Activated naive CD8-positive, alpha-beta T cell treated with anti-CD3 and anti-CD28 coated beads, Interleukin-2, amount 50 U/mL, for 24 hours (primary cell): ENCODE measurements at places on chromosomes 11 and 22.

DNA sequence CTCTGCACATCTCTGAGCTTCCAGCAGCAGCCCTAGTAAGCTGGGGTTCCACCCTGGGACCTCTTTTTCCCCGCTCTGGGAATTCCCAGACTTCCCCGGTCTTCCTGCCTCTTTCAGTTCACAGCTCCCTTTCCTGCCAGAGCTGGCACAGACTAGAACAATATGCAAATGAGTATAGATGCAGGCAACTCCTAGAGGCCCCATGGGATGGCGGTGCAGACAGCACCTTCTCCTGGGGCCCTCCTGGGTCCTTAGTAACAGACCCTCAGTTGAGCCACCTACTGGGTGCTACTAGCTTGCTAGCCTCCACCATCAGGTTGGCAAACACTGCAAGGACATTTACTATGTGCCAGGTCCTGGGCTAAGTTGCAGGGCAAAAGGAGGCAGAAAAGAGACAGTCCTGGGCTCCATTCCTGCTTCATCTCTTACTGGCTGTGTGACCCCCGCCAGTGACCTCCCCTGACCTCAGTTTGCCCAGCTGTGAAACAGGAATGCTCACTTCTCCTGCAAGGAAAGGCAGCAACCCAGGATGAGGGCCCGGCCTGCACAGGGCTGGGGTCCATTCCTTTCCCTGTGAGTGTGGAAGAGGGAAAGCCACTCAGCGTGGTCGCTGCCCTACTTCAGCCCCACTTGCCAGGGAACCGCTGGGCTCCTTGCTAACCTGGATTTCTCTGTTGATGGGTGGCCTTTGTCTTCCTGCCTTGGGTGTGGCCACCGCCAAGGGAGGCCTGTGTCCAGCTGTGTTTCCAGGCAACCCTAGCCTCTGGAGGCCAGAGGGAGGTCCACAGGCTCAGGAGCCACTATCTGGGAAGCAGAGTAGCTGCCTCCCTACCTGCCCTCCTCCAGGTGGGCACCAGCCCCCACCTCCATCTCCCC, 7.3 kb downstream of the RELT start:
- no peak for DNase-seq

DNA sequence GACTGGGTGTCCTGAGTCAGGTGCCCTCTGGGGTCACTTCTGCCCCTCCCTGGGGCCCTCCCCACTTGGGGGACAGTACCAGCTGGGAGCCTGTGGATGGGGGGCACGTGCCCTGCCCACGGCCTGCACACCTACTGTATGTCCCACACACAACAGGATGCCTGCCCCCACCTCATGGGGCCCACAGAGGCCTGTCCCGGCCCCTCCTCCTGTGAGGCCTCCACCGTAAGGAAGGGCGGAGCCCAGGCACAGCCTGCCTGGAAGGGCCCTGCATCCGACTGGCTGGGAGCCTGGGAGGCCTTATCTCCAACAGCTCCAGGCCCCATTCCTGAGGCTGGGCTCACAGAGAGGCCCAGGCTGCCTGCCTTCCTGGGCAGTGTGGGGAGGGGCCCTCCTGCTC, 47.8 kb downstream of the BRSK2 start:
- no peak for DNase-seq

- DNase-seq: no peak
These were observed 157.8 kb upstream of the TRPC6 start for GRCh38 chr11:101741479-101742175.

- peak; percentile 77 for DNase-seq
These were observed 46.4 kb downstream of the CD82 start for GRCh38 chr11:44611687-44612434.

- DNase-seq: no peak
These were observed at the start of gene CRYBB2 for GRCh38 chr22:25219211-25219689. Gene CRYBB2, plus strand, starts transcription at chr22:25219639. Its CDS starts 1,791 bp downstream, at chr22:25221430.

- no peak for DNase-seq
These were observed 2.3 kb downstream of the PCF11 start for GRCh38 chr11:83158965-83159901.

DNA sequence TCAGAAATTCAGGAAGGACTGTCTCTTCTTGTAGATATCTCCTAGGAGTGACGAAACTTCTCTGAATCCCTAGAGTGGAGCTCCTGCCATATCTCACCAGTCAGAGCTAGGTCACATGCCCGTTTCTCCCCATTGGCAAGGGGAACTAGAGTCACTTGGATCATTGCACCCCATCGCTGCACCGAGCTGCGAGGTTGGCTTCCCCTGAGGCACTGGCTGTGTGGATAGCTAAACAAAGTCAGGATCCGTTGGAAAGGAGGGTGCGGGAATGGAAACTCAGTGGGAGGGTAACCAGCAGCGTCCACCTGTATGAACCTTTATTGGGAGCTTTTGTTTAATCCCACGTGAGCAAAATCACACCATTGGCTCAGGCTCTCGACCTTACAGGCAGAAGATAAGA, 283.8 kb downstream of the BRD1 start:
- DNase-seq: no peak

DNA sequence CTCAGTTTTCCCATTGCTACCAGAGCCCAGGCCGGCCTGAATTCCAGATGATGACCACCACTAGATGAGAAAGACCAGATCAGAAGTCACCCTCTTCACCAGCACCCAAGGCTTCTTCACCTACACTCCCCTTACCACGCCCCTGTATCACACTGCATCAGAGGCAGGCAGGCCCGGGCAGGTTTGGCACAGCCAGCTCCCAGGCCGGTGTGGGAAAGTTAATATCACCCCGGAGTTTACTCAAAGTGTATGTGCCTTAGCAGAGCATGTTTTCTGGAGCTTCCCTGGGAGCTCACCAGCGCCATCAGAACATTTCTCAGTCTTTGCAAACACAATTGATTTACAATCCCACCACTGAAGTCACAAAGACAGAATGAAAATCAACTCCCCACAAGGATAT, 47.5 kb upstream of the POU2AF1 start:
- no peak for DNase-seq

DNA sequence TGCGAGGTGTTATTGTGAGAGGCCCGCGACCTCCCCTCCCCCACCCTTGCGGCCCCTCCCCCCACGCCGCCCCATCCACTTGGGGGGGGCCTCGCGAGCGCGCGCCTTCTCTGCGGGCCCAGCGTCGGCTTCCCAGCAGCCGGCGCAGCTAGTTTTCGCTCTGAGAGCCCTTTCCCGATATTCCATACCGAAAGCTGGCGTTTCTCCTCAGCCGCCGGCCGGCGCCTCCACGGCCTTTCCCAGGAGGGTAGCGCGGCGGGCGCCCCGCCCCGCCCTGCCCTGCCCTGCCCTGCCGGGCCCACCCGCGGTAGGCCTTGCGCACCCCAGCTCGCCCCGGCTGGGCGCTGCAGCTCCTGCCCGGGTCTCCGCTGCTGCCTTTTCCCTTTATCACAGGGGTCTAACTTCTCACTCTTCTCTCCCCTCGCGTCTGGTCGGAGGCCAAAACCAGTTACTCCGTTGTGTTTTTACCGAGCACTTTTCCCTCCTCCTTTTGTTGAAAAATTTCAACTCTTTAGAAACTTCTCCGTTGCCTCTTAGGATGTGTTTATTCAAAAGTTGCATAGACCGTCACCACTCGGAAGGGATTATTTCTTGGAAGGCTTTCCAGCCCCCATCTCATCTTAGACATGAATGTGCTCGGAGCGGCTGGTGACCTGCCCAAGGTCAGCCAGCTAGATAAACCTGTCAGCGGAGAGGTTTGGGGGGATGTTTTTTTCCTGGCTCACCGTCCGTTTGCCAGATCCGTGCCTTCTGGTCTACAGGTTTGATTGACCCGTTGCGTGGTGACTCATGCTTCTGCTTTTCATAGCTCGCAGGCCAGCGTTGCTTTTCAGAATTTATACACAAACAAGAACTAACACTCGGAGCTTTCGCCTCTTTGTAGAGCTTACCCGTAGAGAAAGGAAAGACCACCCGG, 648 bp downstream of the PAFAH1B2 start:
- peak; percentile 36 for DNase-seq

GRCh38 chr22:39627865-39628562, 57.5 kb downstream of the CACNA1I start:
- DNase-seq: no peak

- DNase-seq: no peak
These were observed 1122.3 kb downstream of the LRRC4C start for GRCh38 chr11:40337118-40337517.

DNA sequence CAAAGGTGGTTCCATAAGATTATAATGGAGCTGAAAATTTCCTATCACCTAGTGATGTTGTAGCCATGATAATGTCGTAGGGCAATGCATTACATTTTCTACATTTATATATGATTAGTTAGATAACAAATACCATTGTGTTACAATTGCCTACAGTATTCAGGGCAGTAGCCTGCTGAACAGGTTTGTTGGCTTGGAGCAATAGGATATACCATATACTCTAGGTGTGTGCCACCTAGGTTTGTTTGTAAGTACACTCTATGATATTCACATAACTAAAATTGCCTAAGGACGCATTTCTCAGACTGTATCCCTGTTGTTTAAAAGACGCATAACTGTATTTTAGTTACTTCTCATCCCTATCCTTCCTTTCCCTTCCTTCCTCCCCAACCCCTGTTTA, 13.6 kb downstream of the PLEKHB1 start:
- no peak for DNase-seq

DNA sequence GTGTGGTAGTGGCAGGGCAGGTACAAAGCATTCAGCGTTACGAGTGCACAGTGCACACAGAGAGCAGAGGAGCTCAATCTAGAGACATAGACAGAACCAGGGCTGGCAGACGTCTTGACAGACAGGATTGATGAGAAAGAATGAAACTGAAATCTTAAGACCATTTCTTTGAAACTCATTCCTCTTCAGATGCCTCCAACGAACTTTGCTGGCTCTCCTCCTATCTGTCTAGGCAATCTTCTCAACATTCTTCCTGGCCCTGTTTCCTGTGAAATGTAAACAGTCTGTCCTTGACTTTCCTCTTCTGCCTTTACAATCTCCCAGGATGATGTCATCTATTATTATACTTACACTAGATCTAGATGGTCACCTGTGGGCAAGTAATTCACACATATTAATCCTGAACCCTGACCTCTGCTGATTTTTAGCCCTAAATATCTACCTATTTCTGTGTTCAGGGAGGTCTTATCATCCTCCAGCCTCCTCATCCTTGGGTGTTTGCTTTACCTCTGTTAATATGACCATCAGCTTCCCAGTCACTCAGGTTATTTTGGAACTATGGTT, 119.5 kb downstream of the ENTHD1 start:
- peak; percentile 14 for DNase-seq

GRCh38 chr11:123640677-123641494, 13.5 kb downstream of the SCN3B start:
- peak; percentile 52 for DNase-seq

GRCh38 chr11:120540744-120541465, 29.4 kb downstream of the GRIK4 start:
- no peak for DNase-seq

DNA sequence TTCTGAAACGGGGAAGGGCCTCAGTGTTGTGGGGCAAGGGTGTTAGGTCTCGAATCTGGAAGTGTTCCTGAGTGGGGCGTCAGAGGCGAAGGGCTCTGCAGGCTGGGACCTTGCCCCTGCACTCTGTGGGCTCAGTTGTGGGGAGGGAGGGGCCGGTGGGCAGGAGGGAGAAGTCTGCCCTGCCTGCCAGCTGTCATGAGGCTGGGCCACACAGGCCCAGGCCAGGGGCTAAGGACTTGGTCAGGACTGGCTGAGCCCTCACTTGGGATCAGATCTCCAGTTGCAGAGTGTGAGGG, at the start of gene CRACR2B:
Gene CRACR2B, plus strand, starts transcription at position 23 of the 296 bp plus-strand sequence. CDS start 689 bp downstream, outside the sequence.
- no peak for DNase-seq

DNA sequence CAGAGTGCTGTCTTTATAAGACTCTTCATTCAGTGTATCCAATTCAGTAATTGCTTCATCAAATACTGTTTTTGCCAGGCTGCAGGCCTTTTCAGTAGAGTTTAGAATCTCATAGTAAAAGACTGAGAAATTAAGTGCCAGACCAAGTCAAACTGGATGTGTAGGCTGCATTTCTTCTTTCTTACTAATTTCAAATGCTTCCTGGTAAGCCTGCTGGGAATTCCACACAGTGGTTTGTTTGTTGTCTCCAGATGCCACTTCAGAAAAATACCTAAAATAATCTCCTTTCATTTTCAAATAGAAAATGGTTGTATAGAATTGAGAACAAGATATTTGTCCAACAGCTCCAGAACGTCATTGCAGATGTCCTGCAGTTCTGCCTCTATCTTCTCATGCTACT, 34.7 kb downstream of the LDHAL6A start:
- no peak for DNase-seq

GRCh38 chr11:33753304-33753967, 17.2 kb upstream of the CD59 start:
- DNase-seq: no peak

- DNase-seq: no peak
These were observed 37.6 kb upstream of the DKK3 start for GRCh38 chr11:12045914-12046635.

DNA sequence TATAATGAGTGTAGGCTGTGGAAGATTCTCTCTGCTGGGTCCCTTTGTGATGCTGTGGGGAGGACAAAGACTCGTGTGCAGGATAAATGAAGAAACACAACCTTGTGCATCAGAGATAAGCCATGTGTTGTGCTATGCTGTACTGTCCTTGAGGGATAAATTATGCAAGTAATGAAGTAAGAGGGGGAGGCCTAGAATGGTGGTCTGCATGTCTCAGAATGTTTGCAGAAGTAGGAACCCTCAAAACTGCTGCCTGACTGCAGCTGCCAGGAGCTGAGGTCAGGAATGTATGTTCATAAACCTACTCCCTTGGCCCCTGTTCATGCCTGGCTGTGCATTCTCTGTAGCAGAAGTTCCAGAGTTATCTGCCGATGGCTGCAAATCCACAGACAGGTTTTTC, 4.6 kb upstream of the SMCO4 start:
- no peak for DNase-seq

DNA sequence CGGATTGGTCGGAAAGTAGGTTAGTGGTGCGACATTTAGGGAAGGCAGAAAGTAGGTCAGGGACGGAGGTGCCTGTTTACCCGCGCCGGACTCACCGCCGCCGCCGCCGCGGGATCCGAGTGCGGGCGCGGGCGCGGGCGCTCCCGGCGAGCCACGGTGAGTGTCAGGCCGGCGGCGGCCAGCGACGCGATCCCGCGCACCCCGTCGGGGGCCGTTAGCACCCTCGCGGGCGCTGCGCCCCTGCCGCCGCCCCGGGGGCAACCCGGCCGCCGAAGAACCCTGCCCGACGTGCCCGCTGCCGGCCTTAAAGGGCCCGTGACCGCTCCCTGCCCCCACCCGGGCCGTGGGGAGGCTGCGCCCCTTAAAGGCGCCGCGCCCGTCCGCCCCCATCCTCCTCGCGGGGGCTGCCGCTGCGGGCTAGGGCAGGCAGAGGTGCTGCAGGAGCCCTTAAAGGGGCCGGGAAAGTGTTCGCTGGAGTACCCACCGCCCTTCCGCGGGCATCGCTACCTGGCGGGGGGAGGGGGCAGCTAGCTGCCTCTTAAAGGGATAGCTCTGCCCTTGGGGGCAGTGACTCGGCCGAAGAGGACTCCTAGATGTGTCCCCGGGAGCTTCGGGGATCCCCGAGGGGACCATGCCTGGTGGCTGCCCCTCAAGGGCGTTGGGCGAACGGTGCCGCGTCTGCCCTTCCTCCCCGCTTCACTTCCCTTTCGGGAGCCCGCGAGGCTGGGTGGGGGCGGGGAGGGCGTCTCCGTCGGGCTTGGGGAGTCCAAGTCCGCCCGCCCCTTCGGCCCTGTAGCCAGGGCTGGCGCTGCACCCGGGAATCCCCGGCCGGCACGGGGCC, at the start of gene BMAL1:
Gene BMAL1, plus strand, starts transcription at position 23 of the 841 bp plus-strand sequence. CDS start 76,519 bp downstream, outside the sequence.
- peak; percentile 63 for DNase-seq

- DNase-seq: no peak
These were observed 23.6 kb downstream of the FLI1 start for GRCh38 chr11:128717516-128717915.

GRCh38 chr11:86365546-86365945, 9.1 kb upstream of the CCDC81 start:
- DNase-seq: no peak

- DNase-seq: no peak
These were observed 35.0 kb upstream of the MPEG1 start for GRCh38 chr11:59247531-59248227.
